Stimulated activated CD4-positive, alpha-beta T cell treated with anti-CD3 and anti-CD28 coated beads, TNF-alpha, amount 100 ng/mL, for 4 hours (primary cell): ENCODE measurements at places on chromosomes 12 and 14.

DNA sequence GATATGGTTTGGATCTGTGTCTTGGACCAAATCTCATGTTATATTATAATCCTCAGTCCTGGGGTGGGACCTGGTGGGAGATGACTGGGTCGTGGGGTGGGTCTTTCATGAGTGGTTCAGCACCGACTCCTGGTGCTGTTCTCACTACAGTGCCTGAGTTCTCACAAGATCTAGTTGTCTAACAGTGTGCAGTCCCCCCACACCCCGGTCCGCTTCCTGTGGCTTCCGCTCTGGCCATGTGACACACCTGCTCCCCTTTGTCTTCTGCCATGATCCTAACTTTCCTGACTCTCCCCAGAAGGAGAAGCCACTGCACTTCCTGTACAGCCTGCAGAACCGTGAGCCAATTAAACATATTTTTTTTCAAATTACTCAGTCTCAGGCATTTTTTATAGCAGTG is 1262.2 kb downstream of the TMEM121 start:
- DNase-seq, result no peak

DNA sequence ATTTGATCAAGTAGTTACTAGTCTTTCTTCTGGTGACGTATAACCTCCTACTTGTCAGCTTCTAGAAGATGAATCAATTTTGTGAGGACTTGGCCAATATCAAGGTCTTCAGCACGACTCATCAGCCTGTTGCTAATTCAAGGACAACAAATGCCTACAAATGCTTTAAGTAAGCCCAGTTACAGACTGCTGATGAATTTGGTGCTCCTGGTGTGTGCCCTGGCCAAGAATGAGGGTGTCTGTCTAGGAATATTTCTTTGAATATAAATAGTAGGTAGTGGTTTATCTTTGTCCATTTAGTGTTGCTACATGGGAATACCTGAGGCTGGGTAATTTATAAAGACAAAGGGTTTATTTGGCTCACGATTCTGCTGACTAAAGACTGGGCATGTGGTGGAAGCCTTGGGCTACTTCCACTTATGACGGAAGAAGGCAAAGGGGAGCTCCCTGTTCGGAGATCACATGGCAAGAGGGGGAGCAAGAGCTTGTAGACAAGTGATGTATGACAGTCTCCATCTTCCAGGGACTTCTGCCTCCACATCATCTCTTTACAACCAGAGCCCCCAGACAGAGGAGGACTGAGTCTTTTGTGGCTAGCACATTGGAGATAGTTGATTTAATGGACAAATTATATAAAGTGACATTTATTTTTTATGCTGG is 180.2 kb downstream of the CRADD start:
- no peak for DNase-seq

- DNase-seq, result no peak
Observed at GRCh38 chr14:27367345-27367744, 769.5 kb upstream of the NOVA1 start.

GRCh38 chr12:10210225-10210624 is 2.5 kb upstream of the GABARAPL1 start:
- no peak for DNase-seq

DNA sequence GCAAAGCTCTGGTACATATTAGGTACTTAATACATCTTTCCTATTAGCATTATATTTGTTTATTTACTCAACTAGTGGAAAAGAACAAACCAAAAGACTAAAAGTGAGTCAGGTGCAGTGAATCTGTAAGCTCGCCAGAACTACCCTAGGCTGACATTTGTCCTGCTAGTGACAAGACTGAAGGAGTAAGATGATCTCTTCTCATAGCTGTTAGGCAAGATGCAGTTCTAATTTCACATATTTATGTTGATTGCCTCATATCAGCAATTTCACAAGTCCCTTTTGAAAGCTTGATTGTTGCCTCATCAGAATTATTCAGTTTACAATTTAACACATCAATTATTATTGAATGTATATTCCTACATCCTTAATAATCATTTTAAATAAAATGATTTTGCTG is 293.0 kb upstream of the NAV3 start:
- no peak for DNase-seq

- DNase-seq, result no peak
Observed at GRCh38 chr14:92635896-92636295, 112.5 kb downstream of the LGMN start.

DNA sequence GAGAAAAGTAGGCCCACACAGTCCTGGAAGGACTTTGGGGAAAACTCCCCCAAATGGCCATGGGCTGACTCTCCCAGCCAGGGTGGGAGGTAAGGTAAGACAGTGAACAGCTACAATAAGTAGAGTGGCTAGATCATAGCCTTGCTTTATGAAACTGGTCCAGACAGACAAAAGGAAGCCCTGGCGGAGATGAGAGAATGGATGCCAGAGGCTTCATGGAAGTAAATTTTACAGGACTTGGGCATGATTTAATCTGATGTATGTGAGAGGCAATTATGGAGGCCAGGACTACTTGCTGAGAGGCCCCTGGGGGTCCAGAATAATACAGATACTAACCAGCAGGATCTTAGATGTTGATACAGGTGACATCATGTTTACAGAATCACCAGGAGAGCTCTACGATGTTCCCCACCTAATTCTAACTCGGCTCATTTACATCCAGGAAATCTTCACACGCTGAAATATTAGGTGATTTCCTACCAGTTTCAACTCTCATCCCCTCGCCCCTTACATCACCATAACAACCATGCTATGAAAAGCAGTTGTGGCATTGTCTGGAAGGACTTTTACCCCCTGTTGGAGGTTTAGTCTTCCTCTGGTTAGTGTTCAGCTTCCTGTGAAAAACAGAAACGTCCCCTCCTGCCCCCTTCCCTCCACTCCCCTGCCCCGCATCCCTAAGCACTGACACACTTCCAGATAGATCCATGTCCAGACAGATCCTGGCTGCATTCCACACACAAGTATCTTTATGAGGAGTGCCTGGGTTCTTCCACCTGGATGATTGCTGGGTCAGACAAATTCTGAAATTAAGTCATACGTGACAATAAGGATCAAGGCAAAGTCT is 39.5 kb upstream of the NT5DC3 start:
- DNase-seq, result no peak

DNA sequence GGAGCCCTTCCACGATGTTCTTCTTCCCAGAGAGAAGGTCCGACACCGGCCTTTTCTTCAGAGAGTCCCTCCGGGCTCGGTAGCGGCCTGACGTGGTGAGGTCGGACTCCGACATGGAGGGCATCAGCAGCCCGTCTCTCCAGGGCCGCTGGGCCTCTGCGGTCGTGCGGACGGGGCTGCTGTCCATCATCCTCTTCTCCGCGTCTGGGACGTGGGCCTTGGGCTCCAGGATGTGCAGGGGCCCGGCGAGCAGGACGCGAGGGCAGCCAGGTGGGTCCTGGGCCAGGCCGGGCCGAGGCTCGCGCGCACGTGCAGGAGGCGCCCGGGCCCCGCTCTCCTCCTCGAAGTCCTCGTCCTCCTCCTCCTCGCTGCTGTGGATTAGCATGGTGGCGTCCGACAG is 75.9 kb downstream of the PTPN21 start:
- no peak for DNase-seq

DNA sequence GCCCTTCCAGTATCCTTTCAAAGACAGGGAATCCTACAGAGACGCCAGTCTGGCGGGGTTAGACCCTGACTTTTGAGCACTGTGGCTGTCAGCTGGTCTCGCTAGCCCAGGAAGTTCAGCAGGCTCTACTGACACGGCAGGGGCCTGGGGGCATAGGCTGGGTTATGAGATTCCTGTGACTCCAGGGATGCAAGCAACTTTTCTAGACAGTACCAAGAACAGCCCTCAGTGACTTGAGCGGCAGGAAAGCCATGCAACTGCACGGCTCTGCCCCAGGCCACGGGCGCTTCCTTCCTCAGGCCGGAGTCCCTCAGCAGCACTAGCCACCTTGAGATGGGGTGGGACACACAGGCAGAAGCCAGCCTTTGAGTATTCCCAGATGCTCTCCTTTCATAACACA is 5.1 kb upstream of the SIVA1 start:
- no peak for DNase-seq

DNA sequence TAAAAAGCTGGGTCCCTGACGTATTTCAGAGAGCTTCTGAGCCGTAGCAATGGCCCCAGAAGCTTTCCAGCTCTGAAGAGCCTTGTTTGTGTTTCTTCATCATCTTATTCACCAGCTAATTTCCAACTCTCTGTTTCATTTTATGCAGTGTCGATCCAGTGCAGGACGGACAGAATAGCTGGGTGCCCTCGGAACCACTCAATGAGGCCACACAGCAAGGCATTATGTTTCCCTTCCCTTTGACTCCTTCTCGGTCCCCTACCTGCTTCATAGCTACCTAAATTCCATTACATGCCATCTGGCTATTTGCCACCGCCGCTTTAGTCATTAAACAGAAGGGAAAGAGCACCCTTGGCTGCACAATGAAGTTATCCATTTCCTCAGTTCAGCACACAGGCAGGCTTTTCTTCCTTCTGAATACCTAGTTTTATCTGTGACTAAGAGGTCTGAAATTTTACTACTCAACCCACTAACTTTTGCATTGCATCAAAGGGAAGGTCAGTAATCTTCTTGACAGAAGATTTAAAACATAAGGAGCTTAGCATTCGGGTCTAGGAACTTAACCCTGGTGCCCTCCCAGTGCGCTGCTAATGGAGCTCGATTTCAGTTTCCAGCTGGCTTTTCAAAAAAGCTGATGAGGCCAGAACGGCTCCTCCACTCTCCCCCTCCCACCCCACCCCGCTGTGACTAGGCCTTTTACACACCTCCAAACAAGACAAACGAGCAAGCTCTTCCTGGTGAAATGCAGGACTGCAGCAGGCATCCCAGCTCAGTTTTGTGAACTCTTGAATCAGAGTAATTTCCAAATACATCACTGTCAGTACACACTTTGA is 176.8 kb downstream of the GXYLT1 start:
- DNase-seq, result no peak

GRCh38 chr12:2557597-2557996 is 237.2 kb upstream of the FKBP4 start:
- DNase-seq, result no peak

DNA sequence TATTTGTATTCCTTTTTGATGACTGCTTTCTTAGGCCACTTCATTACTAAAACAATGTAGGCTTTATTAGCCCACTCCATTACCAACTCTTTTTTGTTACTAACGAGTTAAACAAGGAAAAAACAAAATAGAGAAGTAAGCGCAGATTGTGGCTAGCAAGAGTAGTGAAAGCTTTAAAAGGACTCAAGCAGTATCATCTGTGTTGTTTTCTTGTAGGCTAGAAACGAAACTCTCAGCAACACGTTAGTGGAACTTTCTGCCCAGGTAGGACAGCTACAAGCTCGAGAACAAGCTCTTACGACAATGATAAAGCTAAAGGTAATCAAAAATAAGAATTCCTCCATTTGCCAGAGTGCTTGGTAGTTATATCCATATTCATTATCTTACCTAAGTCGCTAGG is 11.1 kb downstream of the CCDC62 start:
- DNase-seq, result no peak

DNA sequence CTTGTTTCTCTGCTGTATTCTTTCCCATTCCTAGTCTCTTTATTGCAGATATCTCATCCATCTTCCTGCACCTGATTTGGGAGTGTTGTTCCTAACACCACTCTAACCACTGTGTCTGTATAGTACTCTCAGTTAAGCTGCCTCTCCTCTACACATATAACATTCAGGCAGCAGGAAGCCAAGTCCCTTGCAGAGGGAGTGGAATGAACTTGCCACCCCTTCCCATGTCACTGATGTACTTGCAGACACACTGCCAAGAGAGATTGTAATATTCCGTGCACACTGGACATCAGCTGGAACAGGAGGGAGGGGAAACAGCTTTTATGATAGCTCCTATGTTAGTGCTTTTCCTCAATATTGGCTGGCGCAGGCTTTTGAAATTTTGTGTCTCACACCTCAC is 281.6 kb upstream of the E2F7 start:
- no peak for DNase-seq

DNA sequence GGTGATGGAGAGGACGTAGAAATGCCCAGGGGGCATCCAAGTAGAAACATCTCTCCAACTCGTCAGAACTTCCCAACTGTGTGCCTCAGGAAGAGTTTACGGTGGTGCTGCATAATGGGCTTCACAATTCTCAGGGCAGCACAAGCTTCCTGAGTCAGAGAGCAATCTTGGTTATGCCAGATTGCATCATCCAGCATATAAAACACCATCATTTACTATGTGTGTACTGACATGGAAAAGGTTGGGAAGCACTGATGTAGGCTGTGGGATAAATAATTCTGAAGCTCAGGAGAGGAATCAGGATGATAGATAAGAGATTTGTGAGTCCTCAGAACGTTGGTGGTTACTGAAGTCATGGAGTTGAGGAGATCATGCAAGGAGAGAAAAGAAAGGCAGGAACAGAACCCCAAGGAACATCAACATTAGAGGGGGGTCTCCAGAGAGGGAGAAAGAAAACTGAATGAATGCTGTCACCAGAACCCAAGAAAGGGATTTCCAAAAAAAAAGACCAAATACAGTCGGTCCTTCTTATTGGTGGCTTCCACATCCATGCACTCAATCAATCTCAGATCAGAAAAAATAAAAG is 4.7 kb upstream of the NCKAP5L start:
- DNase-seq, result no peak

DNA sequence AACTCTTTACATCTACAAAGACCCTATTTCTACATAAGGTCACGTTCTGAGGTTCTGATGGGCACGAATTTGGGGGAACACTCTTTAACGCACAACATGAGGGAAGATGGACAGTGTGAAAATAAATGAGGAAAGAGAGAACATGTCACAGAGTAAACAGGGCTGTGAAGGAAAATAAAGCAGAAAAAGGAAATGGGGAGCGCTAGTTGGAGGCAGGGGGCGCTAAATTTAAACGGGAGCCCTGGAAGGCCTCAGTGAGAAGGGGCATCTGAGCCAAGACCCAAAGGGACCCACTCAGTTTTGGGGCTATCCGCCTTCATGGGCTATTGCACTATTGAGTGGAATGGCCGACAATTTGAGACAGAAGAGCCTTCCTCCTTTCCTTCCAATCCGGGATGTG is 50.5 kb downstream of the PLXNC1 start:
- no peak for DNase-seq

DNA sequence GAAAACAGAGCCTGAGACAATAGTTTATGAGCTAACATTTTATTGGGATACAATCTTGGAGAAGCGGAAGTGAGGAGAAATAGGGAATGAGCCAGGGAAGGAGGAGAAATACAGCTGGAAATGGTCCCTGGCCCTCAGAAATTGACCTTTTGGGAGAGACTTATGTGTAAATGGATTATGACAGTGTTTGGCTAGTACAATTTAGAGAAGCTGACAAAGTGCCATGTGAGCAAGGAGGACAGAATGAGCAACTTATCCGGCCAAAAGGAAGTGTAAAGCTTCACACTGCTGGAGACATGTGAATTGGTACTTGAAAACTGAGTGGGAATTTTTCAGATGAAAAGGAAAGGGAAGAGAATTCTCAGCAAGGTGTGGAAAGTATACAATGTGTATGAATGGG is 2.9 kb downstream of the GLIPR1 start:
- DNase-seq, result no peak

GRCh38 chr14:92400579-92401444 is 77.8 kb downstream of the SLC24A4 start:
- no peak for DNase-seq

- no peak for DNase-seq
Observed at GRCh38 chr14:24145690-24146452, 539 bp downstream of the PSME2 start.
